Trophoblast cell (in vitro differentiated cells and primary cell): ENCODE measurements at places on chromosomes 6 and 20.

DNA sequence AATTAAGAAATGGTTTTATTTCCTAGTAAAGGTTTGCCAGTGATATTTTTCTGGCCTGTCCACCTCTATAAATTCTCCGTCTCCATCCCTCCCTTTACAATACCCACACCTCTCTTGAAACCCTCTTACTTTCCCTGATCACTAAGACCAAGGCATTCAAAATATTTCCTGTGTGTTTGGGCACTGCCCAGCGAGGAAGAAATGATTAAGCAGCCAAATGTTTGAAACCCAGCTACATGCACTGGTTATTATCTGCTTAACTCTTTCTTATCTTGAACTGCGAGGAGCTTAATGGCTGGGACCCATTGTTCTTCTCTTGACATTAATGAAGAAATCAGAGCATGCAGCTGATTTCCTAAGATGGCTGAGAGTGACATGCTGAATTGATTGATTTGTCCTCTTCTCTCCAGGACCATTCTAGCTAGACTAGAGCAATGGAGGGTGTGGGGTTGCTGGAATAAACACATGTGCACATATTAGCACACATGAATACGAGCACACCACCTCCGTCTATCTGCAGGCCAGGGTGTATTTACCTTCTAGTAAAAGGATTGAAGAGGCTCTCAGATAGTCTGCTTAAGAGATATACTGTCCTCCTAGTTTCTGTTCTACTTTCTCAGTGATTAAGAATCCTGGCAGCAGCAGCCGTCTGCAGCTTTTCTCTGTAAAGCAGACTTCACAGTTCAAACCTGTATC is 46.1 kb upstream of the PRDM1 start:
- no peak for DNase-seq

- DNase-seq = no peak
Observed at GRCh38 chr6:86871681-86872080, 65.6 kb upstream of the HTR1E start.

GRCh38 chr20:21701171-21701876 is 4.1 kb upstream of the PAX1 start:
- no peak for DNase-seq

DNA sequence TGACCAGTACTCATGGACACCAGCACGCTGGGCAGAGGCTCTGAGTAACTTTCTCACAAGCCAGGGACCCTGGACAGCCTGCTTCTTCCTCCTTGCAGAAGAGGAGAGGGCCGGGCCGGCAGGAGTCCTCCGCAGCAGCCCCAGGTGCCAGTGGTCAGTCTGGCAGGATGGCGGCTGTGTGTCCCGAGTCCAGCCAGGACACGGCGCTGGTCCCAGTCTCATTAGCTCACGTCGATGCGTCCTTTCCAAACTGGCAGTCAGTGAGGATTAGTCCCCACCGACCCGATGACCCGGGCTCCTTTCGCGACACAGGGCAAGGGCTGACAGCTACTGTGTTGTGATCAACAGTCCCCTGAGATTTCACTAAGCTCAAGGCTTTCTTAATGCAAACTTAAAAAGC is 267.0 kb downstream of the TAF4 start:
- no peak for DNase-seq

GRCh38 chr20:35395728-35396127 is 16.0 kb downstream of the UQCC1 start:
- DNase-seq = no peak

DNA sequence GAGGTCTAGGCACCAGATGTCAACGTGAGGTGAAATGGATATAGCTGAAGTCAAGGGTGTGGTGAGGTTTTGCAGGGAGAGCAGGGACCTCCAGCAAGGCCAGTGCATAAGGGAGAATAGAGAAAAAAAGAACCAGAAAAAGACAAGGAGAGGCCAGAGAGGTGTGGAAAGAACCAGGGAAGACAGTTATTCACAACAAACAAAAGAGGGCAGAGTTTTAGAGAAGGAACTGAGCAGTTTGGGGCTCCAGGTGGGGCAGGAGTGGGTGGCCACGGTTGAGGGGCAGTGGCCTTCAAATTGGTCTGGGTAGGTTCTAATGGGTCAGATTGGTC is 11.6 kb upstream of the NQO2 start:
- DNase-seq = no peak

- DNase-seq = no peak
Observed at GRCh38 chr6:80690551-80691131, 584.2 kb downstream of the BCKDHB start.

DNA sequence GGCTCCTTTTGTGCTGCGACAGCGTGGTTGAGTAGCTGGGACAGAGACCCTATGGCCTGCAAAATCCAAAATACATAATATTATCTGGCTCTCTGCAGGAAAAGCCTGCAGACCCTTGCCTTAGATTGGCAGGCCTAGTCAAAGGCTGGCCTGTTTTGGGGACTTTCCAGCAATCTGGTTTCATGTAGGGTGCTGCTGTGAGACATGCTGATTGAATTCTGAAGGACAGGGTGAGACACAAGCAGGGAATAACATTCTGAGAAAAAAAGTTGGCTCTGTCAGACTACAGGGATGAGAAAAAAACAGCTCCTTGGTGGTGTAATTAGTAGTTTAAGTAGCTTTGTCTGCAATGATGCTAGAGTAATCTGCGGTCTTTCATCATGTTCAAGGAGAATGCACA is 402.7 kb upstream of the AGPAT4 start:
- DNase-seq = no peak

GRCh38 chr6:114319749-114320148 is 23.1 kb downstream of the HS3ST5 start:
- no peak for DNase-seq

- DNase-seq = no peak
Observed at GRCh38 chr6:169795196-169795595, 43.8 kb downstream of the ERMARD start.

- peak; percentile 73 for DNase-seq
Observed at GRCh38 chr6:33425668-33426577, 6.1 kb downstream of the SYNGAP1 start.

- DNase-seq = no peak
Observed at GRCh38 chr6:121135425-121135824, 198.9 kb downstream of the TBC1D32 start.

- no peak for DNase-seq
Observed at GRCh38 chr6:153634416-153634815, 404.6 kb upstream of the OPRM1 start.

DNA sequence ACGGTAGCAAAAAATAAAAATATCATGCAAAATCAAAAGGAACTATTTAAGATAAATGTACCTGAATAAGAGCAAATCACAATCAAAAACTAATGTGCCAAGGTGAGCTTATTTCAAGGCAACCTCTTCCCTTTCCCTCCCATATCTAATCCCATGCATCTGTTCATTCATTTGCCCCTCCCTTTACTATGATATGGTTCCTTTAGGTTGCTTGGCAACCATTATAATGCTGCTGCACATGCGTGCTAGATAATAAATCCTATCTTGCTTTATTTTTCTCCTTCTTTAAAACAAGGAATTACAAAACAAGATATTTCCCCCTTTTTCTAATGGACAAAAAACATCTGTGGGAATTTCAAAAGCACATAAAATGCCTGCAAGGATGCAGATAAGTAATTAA is 318.2 kb upstream of the POU3F2 start:
- no peak for DNase-seq

GRCh38 chr6:91464201-91464600 is 877.3 kb upstream of the MAP3K7 start:
- no peak for DNase-seq

DNA sequence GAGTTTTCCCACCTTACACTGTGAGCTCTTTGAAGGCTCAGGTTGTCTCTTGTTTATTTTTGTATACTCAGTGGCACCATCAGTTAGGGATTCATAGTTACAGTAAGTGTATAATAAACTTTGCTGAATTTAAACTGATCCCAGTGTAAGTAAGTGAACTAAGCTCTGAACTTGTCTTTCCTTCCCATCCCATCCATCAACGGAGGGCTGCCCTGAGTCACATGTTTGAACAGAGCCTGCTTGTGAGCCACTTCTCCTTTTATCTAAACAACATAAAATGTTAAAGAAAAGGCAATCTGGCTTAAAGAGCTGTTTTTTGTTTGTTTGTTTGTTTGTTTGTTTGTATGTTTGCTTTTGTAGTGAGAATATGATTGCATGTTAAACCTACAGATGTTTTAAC is 185.7 kb upstream of the MARCKS start:
- no peak for DNase-seq

DNA sequence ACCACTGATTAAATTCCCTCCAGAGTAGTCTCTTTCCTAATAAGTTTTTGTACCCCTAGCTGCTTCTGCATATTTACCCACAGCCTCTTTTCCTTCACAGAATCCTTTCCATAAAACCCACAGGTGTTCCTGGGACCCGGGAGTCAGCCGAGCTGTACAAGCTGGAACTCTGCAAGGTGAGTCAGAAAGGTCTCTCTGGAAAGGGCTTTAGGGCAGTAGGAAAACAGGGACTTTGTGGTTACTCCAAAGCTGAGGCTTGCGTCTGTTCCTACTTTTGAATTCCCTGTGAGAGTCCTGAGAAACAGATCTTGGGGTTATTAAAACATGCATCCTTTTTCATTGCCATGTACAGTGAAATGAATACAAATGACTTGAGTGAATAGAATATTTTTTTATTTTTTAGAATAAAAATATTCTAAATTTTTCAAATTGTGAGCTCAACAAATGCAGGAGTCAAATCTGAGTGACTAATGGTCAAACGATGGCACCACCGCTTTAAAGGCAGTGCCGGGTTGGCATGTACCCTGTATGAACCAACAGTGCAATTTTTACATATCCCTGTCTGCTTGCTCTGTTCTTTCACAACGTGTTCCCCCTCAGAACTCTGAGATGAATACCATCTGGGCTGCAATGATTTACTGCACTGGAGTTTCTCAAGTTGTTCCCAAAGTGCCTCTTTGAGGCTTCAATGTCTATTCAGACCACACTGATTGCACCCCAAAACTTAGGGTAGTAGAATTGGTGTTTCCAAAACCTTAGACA is 78.4 kb downstream of the GFRAL start:
- peak; percentile 13 for DNase-seq
